ENCODE measurements at places on chromosomes 1 and 21. TPM values are rescaled to one million over a fixed set of nuclear protein-coding genes. Genes with fewer than 3 reads are reported as not detected.

Gene VSIG8
- not detected for total RNA-seq

Gene SEMA4A
- total RNA-seq, result 0.39 TPM

GRCh38 chr1:153697191-153698019 lies 18.9 kb downstream of the NPR1 start:
- H3K4me3 ChIP-seq, result no peak overlapping the region
- no peaks in the 10 kb centered on the region for H3K36me3 ChIP-seq
- 0 out of 2 replicates have a peak, but pooled peaks cover 2% of the 10 kb centered on the region for H3K4me1 ChIP-seq
- H3K27ac ChIP-seq, result no peak overlapping the region
- H3K27me3 ChIP-seq, result no peaks in the 10 kb centered on the region
- no peak for DNase-seq

DNA sequence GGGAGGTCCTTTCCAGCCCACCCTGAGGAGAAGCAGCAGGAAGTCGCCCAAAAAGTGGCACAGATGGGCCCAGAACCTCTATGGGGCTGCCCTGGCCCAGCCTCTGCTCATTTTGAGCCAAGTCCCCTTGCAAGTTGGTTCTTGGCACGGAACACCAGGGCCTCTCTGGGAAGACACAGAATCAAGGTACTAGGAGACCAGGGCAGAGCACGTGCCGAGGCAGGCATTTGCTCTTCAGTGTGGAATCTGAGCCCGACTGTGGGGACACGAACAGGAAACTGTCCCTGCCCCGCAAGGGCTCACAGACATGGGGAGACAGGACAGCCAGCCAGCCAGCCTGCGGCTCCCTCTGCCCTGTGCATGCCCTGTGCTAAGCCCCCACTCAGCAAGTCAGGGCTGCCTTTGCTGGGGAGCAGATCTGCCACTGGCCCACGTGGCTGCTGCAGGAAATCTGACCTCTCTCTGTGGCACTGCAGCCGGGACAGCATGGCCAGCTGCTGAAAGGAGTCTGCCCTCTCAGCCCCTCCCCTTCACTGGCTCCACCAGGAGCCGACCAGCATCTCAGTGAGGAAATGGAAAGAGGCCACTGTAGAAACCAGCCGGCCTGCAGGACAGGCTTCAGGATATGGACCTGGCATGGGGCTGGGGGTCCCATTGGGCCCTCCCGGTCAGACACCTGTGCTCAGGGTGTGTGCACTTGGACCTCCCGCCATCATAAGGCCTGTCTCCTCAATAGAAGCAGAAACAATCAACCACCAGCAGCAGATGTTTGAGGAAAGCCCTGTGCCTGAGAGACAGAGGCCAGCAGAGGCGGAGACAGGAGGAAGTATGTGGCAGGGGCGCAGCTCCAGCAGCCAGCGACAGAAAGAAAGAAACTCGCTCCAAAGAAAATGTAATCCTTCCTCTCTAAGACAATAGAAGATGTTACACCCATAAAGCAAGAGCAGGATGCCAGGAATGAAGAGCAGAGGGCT lies 3.7 kb downstream of the ARHGEF16 start:
- no peak for DNase-seq
- H3K4me1 ChIP-seq, result peaks cover 45% of the 10 kb centered on the region
- no peak overlapping the region for H3K27ac ChIP-seq

Gene C1orf185
- total RNA-seq, result not detected

Gene CYP4Z1
- not detected for total RNA-seq

Gene DCST1
- total RNA-seq, result 0.32 TPM

DNA sequence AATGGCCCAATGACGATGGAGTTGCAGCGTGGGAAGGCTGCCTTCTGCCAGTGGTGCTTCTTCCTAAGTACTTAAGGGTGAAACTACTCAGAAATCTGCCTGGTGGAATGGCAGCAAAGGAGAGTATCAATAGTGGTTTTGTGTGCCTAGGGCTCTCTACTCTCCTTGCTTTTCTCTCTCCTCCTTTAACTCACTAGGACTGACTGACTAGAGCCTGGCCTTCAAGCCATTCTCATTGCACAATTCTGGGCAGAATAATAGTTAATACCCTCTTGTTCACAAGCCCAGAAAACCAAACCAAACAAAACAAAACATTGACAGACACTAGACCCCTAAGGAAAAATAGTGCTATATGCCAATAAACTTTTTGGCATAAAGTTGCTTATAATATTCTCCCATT lies 171.2 kb upstream of the PTGFR start:
- H3K27me3 ChIP-seq, result no peaks in the 10 kb centered on the region
- no peak overlapping the region for H3K27ac ChIP-seq
- H3K36me3 ChIP-seq, result no peaks in the 10 kb centered on the region
- no peak for DNase-seq

DNA sequence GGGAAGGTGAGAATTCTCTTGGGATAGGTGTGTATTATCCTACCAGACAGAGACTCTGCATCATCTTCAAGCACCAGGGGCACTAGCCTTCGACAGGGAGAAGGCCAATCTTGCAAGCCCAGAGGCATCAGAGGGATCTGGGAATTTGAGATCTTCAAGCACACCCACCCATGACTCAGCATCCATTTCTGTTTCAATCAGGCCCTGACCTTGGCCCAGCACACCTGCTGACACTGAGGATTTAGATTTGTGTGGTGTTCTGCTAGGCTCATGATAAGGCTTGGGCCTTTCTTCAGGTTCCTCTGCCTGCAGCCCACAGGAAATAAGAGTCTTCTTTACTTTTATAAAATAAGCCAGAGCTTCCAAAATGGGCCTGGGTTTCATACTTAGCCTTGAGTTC lies 6.6 kb upstream of the PCP4 start:
- no peak overlapping the region for H3K4me3 ChIP-seq
- H3K4me1 ChIP-seq, result no peaks in the 10 kb centered on the region
- no peak overlapping the region for H3K27ac ChIP-seq
- no peak for DNase-seq
- no peaks in the 10 kb centered on the region for H3K27me3 ChIP-seq

GRCh38 chr21:30434033-30434631 lies 4.1 kb downstream of the KRTAP13-4 start:
- H3K36me3 ChIP-seq, result no peaks in the 10 kb centered on the region
- no peaks in the 10 kb centered on the region for H3K4me1 ChIP-seq
- H3K27me3 ChIP-seq, result no peaks in the 10 kb centered on the region
- DNase-seq, result no peak
- no peak overlapping the region for H3K4me3 ChIP-seq

Gene SCCPDH
- 0.30 TPM for total RNA-seq

DNA sequence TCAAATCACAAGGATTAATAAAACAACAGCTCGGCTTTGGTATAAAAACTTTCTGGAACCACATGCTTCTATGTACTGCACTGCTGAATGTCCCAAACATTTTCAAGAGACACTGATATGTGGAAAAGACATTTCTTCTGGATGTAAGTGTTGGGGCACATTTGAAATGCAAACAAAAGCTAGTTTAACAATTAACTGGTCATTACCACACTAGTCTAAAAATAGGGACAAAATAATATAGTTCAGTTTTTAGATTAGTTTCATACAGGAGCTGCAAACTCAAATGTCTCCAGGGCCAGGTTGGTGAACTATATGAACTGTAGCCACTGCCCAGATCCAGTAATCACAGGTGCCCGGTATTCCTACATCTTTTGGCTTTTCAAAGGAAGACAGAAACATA lies 3.2 kb downstream of the IL23R start:
- H3K4me1 ChIP-seq, result no peaks in the 10 kb centered on the region
- DNase-seq, result no peak
- no peak overlapping the region for H3K27ac ChIP-seq
- H3K36me3 ChIP-seq, result no peaks in the 10 kb centered on the region
- H3K4me3 ChIP-seq, result no peak overlapping the region

Gene CLDN19
- total RNA-seq, result not detected

DNA sequence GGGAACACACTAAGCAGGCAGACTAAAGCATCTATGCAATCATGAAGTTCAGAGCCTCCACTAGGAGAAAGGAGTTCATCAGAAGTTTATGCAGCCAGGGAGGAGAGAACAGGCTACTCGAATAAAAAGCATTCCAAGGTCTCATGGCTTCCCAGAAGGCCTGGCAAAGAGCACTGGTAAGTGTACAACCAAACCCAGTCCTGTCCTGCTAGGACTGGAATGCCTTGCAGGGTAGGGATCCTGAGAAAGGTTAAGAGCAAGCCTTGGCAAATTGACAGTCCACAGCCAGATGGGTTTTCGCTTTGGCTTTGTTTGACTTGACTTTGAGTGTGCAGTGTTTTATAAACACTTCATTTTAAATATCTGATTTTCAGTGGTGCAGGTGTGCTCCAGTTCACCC lies 133.6 kb upstream of the ATP1B1 start:
- no peak overlapping the region for H3K4me3 ChIP-seq
- no peak for DNase-seq
- 0 out of 2 replicates have a peak, but pooled peaks cover 3% of the 10 kb centered on the region for H3K4me1 ChIP-seq
- H3K27me3 ChIP-seq, result no peaks in the 10 kb centered on the region

Gene PGBD5
- 0.27 TPM for total RNA-seq

- no peaks in the 10 kb centered on the region for H3K4me1 ChIP-seq
- no peaks in the 10 kb centered on the region for H3K36me3 ChIP-seq
- no peaks in the 10 kb centered on the region for H3K27me3 ChIP-seq
- no peak overlapping the region for H3K27ac ChIP-seq
- H3K4me3 ChIP-seq, result no peak overlapping the region
Measured at GRCh38 chr1:192462616-192463015, 113.0 kb upstream of the RGS1 start.

DNA sequence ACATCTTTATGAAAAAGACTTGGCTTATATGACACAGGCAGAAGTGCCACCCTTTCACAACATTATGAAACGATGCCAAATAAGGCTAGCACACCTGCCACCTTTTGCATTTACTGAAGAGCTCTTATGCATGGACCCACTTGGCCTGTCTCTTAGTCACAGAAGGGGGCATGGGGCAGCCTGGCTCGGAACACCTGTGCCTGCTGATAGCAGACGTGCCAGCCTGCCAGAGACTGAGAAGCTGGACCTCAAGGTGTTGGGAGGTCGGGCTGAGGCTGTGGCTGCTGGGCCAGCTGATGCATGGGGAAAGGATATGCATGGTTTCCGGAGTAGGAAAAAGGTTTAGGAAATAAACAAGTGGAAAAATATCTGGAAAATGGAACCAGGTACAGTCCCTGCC lies 21.5 kb downstream of the RCAN1 start:
- no peak overlapping the region for H3K27ac ChIP-seq
- H3K36me3 ChIP-seq, result no peaks in the 10 kb centered on the region
- DNase-seq, result no peak
- no peaks in the 10 kb centered on the region for H3K27me3 ChIP-seq
- H3K4me1 ChIP-seq, result peaks cover 6% of the 10 kb centered on the region
